Stimulated activated CD8-positive, alpha-beta memory T cell treated with anti-CD3 and anti-CD28 coated beads, Interleukin-7, amount 100 ng/mL, for 1 hour (primary cell): ENCODE measurements at places on chromosomes 4 and X.

DNA sequence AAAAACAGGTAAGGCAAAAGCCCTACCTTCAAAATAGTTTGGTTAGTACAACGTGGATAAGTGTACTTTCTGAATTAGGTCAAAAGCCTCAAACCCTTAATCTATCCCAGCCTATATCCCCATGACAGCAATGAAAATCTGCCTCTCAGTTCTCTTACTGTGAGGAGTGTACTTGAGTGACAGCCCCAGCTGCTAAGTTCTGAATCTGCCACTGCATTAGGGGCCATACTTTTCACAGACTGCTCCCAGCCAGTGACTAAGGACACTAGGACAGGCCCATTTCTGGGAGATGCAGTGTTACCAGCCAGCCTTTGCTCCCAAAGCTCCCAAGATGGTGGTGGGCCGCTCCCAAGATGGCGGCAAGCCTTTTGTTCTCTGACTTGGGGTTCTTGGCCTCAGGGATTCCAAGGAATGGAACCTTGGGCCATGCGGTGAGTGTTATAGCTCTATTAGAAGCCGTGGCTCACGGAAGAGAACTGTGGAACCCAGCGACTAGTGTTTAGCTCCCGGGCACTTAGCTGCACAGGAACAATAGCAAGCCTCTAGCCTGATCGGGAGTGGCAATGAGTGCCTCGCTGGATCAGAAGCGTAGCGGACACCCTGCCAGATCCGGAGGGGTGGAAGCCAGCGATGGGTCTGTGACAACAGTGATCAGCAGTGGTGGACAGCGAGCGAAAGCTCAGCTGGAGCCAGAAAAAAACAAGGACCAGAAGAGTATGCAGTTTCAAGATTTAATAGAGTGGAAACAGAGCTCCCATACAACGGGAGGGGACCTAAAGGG lies 175.6 kb upstream of the NRK start:
- no peak for DNase-seq

DNA sequence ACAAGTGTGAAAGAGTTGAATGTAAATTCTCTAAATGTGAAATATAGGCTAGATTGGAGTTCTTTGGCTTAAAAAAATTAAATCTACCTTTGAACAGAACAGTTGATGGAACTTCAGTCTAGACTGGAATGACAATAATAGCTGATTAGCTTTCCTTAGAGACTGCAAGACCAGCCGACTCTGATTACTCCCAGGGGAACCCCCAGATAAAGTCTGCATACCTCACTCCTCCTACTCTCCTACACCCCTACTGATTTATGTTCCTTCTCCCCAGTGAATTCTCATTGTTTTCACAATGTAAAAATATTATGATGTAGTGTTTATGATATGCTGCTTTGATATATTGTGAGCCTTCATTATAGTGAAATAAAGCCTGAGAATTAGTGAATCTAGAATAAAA lies 241.3 kb downstream of the CFAP299 start:
- no peak for DNase-seq

DNA sequence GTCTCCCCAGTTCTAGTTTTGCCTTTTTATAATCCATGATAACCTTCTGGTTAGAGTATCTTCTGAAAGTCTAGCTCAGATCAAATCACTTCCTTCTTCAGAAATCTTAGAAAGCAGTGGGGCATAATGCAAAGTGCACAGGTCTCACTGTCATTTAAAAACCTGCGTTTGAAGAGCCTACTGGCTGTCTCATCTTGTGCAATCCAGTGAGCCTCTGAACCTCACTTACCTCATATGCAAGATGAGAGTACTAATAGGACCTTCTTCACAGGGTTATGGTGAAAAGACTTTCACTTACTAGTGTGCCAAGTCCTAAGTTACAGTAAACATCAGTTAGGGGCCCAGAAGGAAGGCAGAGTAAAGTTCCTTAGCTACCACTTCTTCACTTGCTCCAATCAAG lies 131.4 kb downstream of the ENOX2 start:
- no peak for DNase-seq

- no peak for DNase-seq
Measured at GRCh38 chr4:134740290-134740689, 538.7 kb upstream of the PABPC4L start.

DNA sequence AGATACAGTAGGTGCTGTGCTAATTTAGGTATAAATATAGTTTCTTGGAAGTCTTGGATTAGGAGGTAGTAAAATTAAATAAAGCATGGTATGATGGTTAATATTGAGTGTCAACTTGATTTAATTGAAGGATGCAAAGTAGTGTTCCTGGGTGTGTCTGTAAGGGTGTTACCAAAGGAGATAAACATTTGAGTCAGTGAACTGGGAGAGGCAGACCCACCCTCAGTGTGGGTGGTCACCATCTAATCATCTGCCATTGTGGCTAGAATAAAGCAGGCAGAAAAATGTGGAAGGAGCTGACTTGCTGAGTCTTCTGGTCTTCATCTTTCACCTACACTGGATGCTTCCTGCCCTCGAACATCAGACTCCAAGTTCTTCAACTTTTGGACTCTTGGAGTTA lies 153.7 kb upstream of the GK2 start:
- no peak for DNase-seq

DNA sequence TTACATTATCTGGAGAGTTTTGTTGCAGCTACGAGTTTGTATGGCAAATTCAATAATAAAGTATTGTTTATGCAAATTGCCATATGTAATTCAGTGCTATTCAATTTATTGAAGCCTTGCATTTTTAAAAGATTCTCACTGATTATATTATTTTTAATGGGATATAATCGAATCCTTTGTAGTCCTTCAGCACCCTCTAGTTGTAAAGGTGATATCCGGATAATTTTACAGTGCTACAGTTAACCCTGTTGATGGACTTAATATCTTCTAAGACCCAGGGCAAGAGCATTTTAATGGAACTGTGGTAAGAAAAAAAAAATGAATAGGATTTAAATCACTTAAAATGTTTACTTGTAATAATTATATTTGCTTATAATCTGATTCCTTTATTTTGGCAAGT lies 48.5 kb upstream of the GRIA2 start:
- DNase-seq = no peak

DNA sequence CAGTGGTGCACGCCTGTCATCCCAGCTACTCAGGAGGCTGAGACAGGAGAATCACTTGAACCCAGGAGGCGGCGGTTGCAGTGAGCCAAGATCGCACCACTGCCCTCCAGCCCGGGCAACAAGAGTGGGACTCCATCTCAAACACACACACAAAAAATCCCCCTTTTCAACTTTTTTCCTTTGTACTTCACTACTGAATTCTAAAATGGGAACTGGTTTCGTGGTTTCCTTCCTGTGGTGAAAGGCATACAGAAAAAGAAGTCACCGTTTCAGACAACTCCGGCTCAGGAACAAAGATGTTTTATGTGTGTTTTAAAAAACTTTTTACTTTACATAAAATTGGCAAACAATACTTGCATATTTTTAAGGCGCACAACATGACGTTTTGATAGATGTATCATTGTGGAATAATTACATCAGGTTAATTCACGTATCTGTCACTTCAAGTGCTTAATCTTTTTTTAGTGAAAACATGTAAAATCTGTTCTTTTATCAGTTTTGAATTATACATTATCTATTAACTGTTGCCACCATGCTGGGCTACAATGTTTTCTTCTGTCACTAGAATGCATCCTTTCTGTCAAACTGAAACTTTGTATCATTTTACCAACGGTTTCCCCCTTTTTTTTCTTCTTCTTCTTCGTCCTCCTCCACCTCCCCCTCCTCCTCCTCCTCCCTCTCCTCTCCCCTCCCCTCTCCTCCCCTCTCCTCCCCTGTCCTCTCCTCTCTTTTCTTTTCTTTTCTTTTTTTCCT lies 186.0 kb downstream of the CRLF2 start:
- no peak for DNase-seq

DNA sequence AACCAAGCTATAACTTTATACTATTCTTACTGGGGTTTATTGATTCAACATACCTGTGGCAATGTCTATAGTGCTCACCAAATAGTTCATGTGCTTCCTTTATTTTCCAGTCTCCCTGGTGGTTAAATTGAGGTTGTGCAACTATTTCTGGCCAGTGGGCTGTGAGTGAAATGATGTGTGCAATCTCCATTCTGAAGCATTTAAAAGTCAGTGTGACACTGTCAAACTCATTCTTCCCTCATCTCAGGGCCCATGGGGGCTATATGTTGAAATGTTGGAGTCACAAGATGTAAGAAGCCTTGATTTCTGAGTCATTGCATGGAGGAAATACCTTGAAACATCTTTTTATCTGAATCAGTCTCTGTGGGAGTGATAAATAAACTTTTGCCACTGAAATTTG lies 414.3 kb upstream of the RPS6KA3 start:
- no peak for DNase-seq

DNA sequence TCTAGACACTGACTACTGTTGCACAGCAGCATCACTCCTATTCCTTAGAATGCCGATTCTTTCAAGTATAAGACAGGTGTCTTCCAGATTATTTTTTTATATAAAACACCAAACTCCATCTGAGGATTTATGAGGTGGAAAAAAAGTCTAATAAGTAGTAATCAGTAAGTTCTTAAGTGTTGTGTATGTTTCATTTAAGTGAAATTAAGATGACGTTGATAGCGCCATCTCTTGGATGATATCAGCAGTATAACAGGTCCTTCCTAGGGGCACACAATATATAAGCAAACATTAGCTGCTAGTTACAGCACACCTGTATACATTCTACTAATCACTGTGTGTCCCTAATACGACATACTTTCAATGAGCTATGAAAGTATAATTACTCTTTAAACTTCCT lies 99.6 kb upstream of the STS start:
- no peak for DNase-seq

DNA sequence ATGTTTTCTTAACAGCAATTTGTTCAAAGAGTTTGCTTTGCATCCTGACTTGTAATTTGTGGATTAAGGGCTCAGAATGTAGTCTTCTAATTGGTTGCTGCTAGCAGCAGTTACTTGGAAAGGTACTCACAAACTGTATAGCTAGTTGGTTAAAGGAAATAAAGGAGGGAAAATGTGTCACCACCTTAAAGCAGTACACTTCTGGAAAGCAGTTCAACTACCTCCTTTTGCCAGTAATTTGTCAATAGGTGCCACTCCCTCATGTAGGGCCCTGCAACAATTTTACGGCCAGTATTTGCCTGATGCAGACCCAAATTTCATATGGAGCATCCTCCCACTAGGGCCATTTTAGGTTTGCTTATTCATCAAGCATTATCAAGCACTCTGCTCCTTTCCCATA lies 20.8 kb downstream of the AMOT start:
- no peak for DNase-seq

GRCh38 chr4:180512801-180513475 lies 1730.3 kb upstream of the TENM3 start:
- no peak for DNase-seq

DNA sequence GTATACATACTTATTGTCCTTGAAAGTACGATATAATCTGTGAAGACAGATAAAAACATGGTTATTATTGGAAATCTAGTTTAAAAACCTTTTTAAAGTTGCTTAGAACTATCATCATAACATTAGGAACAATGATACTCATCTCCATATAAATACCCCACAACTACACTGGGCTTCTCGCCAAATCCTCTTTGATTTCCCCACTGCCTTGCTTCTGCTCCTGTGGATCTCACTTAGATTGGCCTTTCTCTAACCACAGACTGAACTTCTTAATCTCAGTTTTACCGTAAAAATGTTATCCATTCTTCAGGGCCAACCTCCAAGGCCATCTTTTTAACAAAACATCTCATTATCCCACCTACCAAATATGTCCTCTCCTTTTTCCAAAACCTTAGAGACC lies 77.6 kb downstream of the PRKG2 start:
- no peak for DNase-seq

DNA sequence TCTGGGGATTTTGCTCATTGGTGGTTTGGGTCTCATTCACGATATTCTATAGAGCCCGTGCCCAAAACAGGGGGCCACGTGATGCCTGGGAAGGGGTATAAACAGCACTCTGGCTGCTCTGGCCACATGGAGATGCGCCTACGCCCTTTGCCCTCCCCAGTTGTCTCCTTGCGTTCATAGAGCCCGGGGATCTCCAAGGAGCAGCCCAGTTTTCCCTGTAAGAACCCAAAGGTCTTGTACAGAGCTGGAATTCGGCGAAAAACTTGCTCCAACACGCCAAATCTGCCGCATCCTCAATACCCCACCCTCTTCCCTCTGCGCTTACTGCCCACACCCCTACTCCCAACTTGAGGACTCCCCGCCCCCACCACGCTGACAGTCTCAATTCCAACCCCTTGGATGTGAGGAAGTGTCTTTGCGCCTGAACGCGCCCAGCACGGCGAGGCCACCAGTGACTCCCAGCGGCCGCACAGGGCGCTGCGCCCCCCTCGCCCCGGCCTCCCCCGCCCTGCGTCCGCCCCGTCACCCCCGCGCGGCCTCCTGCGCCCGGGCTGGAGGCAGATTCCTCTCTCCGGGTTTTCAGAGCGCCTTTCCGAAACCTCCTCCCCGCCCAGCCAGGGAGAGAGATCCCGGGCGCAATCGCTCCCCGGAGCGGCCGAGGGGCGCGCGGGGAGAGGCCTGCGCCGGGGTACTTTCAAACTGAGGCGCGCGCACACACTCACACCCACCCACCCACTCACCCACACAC lies at the start of gene NHS:
Gene NHS (plus strand): TSS at position 582 of the 748 bp plus-strand sequence. CDS start 558 bp downstream, outside the sequence.
- no peak for DNase-seq

GRCh38 chrX:152450076-152450475 lies 1.0 kb downstream of the GABRA3 start:
- DNase-seq = no peak

DNA sequence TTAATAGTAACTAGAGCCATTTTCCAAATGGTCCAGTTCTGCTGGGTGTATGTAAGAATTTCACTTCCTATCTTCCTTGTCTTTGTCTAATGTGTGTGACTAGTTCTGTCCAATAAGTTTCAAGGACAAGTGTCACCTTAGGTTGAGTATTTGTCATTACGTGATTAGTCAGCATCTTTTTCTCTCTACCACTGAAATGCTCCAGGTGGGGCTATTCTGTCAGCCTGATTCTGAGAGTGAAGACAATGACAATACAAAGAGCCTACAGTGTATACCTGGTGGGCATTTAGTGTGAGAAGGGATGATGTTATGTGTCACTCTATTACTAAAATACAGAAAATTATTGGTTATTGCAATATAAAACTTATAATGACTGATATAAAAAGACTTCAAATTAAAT lies 876.3 kb downstream of the C4orf33 start:
- no peak for DNase-seq
